Activated CD4-positive, alpha-beta memory T cell treated with anti-CD3 and anti-CD28 coated beads for 36 hours (primary cell): ENCODE measurements at places on chromosomes 3 and 15.

GRCh38 chr3:55523471-55523870 is 36.4 kb upstream of the WNT5A start:
- DNase-seq = no peak

- no peak for DNase-seq
Measured at GRCh38 chr3:50260942-50261441, 8.0 kb upstream of the SEMA3B start.

DNA sequence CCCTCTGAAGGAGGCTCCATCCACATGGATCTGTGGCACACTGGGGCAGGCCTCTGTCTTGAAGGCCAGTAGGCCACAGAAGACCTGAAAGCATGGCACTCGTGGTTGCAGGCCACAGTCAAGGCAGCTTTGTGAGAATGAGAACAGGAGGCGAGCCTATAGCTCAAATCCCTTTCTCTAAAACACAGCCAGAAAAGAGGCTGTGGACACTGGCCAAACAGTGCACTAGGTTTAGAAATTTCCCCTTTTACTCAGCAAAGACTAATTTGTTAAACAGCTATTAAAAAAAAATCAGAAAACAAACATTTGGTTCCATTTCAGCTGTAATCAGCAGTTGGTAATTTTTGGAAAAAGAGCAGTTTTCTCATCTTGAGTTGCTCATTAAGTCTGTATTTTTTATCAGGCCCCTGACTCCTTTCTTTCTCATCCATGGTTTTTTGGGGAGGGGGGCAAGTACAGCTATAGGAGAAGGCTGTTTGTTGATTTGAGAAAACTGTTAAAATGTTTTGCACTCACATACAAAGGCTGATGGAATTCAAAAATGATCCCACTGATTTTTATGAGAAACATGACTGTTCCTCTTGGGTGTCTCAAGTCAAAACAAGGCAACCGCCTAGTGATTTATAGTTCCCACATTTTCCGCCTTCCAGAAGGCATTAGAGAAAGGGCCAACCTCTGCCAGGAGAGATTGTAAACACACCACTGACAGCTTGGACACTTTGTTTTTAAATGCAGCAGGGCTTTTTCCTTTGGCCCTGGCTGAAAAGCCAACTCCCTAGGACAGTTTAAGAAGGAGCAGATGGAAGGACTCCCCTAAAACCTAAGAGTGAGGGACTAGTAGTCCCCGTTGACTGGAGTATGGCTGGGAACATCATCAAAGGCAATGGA is 28.1 kb downstream of the PARP16 start:
- DNase-seq = no peak

DNA sequence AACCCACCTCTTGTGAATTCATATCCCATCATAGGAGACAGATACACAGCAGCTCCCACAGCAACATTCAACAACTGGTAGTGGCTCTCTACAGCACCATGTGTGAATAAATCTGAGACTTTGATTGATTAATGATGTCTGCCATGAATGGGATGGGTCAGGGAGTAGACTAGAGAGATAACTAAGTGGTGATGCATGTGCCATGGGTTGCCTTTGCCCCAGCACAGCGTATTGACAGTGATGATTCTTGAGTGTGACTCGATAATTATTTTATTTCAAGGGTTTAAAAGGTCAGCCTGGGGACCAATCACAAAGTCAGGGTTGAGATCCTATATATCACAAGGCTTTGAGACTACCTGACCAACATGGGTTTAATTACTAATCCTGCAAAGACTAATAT is 295.9 kb downstream of the PTPRG start:
- DNase-seq = no peak

DNA sequence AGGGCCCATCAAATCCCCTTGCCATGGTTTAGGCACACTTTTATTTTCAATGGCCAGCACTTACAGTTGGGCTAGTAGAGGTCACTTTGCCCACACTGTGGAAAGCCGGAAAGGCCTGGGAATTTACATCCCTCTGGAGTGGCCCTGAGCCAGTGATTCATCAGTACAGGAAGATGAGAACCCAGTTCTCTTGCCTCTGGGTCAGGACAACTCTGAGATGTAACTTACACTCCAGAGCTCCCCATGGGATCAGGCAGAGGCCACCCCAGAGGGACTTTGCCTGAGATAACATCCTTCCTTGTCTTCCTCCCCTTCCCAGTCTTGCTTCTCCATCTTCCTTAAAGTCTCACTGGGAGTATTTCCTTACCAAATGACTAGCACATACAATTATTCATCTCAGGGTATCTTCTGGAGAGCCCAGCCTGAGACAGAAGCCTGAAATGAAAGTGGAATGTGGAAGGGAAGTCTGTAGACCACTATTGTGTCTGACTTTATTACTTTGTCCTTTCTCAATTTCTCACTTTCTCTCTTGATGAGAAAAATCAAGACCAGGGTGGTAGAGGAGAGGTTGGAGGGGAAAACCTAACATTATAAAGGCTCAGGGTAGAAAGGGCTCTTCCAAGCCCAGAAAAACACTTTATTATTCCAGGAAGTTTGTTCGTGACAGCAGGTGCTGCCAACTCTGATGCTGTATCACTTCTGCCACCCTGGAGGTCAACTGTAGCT is 220.8 kb downstream of the ZNF621 start:
- no peak for DNase-seq

DNA sequence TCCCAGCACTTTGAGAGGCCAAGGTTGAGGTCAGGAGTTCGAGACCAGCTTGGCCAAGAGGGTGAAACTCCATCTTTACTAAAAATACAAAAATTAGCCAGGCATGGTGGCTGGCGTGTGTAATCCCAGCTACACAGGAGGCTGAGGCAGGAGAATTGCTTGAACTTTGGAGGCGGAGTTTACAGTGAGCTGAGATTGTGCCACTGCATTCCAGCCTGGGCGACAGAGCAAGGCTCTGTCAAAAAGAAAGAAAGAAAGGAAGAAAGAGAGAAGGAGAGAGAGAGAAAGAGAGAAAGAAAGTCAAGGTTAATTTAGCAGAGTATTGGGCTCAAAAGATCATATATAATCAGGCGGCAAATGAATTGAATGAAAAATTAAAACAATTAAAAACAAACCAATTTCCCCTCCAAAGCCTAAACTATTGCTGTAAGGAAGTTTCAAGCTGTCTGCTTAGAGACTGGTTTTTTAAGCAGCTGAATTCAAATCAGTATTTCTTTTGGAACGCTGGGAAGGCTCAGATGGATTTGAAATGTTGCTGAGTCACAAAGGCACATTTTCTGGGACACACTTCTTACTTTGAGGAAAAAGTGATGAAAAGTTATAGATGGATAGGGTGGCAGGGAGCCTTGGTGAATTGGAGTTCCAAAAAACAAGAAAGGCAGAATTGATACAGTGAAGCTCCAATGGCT is 81.3 kb upstream of the BHLHE40 start:
- DNase-seq = no peak

GRCh38 chr3:73453666-73454065 is 171.1 kb downstream of the PDZRN3 start:
- no peak for DNase-seq

- DNase-seq = no peak
Measured at GRCh38 chr3:175047786-175048185, 188.7 kb downstream of the NAALADL2 start.

DNA sequence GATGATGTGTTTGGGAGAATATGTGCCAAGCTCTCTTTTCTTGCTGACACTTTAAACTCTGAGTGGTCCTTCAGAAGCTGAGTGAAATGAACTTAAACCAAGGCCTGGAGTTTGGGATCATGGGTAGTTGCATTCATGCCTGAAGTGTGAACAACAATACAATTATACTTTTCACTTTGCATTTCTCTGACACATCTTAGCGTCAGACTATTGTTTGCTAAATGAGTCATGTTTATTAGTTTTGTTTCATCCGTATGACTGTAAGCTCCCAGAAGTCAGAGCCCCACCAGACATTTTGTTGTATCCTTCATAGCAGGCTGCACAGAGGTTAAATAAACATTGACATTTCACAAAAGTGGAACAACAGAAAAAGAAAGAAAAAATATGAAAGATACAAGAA is 542.6 kb downstream of the TUSC7 start:
- DNase-seq = no peak

GRCh38 chr3:153621953-153622352 is 459.9 kb downstream of the RAP2B start:
- DNase-seq = peak; percentile 24

DNA sequence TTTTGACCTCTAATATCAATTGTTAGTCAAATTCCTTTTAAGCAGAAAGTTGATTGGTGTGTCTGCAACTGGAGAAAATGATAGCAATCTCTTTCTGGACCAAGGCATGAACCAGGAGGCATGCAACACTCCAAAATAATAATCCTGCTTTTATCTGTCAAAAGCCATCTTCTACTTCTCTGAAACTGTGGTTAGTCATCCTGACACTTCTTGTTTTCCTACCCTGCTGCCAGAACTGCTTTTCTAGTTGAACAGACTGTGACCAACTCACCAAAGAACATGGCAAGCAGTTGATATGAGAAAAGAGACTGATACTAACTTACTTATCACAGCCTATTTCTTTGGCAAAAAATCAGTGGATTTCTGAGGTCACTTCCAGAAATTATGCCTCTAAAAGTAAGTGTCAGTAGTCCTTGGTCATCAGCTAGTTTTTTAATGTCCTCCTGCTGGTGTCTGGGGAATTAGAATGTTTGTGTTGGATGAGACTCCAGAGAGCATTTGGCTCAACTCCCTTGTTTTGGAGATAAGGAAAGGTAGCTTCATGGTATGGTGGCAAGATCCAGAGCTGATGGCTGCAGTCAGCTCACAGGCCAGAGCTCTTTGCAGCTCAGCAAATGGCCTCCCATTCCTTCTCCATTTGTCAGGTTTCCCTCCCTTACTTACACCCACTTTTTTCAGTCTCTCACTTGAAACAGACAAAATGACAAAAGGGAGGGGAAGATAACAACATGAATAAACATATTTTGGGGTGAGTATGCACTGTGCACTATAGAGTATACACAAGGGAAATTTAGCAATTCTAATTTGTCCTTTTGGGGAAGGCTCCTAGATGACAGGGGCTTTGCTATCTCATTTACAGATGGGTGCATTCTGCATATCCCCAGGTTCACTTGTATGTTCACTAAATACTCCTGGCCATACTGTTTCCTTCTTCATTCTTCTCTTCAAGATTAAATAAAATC is 7.0 kb downstream of the CRYGS start:
- DNase-seq = no peak

GRCh38 chr3:158679547-158680000 is 7.1 kb upstream of the LXN start:
- no peak for DNase-seq

GRCh38 chr3:189728915-189729314 is 97.7 kb downstream of the TP63 start:
- DNase-seq = no peak

DNA sequence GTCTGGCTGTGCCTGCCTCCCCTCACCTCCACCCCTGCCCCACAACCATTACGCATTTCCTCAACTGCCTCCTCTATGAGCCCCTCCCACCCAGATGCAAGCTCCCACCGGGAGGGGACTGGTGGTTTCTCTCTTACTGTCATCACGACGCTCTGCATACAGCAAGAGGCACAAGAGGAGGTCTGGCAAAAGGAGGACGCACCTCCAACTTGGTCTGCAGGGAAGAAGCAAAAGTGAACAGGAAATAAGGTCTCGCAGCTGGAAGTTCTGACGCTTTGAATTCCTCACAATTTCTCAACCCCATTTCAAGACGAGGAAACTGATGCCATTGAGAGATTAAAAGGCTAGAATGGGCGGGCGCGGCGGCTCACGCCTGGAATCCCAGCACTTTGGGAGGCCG is 42.3 kb upstream of the MUC4 start:
- no peak for DNase-seq

DNA sequence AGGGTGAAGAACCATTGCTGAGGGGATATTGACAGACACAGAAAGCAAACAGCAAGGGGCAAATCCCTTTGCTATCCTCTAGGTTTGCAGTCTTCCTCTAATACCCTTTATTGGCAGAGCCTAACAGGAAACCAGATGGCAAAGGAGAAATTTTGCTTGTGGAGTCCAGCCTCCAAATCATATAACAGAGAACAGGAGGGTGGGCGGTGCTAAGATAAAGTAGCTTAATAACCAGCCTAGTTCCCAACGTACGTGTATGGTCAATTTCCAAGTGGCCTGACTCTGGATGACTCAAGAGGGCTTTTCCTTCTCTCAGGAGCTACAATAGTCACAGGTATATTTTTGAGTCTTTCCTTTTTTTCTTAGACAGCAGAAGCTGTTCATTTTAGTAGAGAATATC is 404.5 kb downstream of the PDCD6IP start:
- DNase-seq = no peak

DNA sequence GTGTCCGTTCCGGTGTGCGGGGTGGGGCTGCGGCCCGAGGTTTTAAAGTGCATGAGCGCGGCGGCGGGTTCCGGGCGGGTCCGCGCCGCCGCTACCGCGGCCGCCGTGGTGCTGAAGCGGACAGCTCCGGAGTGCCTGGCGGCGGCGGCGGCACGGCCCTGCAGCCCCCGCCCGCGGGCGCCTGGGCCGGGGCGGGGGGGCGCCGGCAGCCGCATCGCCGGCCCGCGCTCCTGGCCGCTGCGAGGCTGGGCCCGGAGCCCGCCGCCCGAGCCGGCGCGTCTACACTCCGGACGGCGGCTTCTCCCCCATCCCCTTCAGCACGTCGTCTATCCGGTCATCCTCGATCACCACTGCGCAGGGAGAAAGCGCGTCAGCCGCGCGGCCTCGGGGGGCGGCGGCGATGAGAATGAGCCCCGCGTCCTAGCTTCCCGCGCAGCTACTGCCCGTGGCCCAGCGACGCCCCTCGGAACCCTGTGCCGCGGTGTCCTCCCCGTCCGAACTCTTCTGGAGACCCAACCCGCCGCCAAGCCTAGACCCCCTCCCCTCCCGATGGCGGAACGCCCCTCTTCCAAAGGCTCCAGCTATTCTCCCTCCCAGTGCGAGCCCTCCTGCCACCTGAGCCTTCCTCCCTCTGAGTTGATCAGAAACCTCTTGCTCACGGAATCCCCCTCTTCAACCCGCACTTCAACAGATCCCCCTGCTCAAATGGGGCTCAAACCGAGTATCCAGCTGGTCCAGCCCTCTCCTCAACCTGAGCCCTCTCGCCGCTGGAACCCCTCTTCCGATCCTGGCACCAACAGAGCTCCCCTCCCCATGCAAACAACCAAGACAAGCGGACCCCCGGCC is 1.3 kb downstream of the CAMK2N2 start:
- peak; percentile 46 for DNase-seq

- DNase-seq = no peak
Measured at GRCh38 chr15:86193716-86194380, 114.2 kb downstream of the AGBL1 start.

DNA sequence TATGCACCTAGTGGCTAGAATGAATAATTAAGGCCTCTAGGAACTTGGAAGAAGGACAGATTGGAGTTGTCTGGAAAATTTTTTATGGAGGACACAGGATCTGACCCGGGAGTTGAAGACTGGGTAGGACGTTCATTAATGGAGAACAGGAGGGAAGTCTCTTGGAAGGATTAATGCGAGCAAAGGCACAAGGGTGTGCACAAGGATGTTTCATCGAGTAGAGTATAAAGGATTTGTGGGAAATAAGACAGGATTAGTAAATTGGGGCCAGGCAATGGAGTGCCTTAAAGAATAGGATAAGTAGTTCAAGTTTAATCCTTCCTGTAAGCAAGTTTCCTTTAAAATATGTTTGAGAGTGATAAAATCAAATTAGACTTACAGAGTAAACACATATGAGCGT is 14.6 kb downstream of the LMOD3 start:
- DNase-seq = no peak
